ENCODE measurements at places on chromosomes 3 and 15.
A peak's percentile ranks its signal among the peaks of the same experiment; 100 is the strongest.

- DNase-seq, result no peak
Observed at GRCh38 chr3:124563376-124563775, 166.9 kb upstream of the UMPS start.

DNA sequence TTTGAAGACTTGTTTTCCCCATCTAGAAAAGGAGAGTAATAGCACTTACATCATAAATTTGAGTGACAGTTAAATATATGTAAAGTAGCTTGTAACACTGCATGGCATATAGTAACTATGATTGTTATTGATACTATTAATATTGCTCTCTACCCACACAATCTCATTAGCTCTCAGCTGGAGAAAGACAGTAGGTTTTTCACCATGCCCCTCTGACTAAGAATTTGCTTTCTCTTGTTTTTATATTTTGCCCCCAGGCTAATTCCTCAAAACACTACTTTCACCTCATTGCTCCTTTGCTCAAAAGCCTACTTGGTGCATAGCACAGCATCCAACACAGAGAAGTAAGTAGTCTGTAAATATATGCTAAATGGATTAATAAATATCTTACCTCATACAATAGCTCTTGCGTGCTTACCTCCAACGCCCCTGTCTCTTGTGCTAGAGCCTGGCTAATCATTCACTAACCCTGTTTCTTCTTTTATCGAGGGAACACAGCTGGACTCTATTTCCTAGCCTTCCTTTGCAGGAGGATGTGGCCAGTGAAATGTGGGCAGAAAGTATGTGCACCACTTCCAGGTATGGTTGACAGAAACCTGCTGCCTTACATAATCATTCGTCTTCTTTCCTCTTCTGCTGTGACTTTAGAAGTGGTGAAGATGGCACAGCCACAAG lies 190.0 kb downstream of the PLCH1 start:
- no peak for DNase-seq

DNA sequence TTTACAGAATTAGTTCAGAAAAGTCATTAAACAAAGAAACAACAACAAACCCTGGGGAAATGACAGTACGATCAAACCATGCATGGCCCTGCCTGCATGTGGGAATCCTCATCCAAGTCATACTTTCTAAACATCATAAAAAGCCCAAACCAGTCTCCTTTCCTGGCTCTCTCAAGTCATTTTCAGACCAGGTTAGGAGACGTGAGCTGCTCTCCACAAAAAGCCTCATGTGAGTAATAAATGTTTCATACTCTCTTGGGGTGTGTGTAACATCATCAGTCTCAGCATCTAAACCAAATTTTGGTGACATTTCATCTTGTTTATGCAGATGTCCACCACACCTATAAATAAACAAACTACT lies 18.9 kb downstream of the GREM1 start:
- DNase-seq, result no peak

DNA sequence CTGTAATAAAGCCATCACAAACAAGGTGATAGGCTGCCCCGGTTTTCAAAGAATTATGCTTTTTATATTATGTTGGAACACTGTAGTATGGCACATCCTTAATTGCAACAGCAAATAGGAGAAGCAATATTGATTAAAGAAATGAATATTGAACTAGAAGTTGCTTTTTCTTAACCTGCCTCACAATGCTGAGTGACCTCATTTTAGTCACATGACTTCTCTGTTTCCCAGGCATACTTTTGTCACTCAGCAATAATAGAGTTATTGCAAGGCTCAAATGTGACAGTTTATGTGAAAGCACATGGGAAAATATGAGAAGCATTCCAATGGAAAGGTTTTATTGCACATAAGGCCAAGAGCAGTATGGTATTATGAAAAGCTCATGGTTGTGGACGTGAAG lies 400.7 kb downstream of the FGF12 start:
- DNase-seq, result no peak

DNA sequence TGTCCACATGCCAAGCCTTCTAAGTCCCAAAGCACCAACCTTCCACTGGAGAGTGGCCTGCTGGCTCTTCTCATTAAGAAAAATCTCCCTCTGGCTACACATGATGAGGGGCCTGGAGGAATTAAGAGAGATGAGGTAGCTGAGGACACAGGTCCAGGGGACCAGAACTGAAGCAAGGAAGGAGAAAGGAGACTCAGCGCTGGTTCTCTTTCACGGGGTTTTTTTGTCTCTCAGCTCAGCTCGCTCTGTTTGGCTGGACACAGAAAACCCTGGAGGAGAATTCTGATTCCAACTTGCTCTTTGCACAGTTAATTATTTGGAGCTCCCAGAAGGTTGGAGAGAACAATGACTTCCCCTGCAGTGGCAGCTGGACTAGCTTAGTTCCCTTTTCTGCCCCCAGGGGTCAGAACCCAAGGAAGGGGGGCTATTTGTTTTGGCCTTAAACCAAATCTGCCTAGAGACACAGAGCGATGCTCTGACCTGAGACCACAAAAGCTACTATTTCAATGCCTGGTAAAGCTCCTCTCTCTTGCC lies 507.6 kb downstream of the FHIT start:
- DNase-seq, result no peak

- DNase-seq, result peak; percentile 54
Observed at GRCh38 chr3:55718521-55718921, 231.4 kb upstream of the WNT5A start.
